ENCODE measurements at places on chromosomes 12 and 14.

- no peak for DNase-seq
Observed at GRCh38 chr14:64196814-64197411, 97.3 kb downstream of the ESR2 start.

GRCh38 chr12:3892631-3893030 lies 19.4 kb upstream of the PARP11 start:
- DNase-seq: no peak

DNA sequence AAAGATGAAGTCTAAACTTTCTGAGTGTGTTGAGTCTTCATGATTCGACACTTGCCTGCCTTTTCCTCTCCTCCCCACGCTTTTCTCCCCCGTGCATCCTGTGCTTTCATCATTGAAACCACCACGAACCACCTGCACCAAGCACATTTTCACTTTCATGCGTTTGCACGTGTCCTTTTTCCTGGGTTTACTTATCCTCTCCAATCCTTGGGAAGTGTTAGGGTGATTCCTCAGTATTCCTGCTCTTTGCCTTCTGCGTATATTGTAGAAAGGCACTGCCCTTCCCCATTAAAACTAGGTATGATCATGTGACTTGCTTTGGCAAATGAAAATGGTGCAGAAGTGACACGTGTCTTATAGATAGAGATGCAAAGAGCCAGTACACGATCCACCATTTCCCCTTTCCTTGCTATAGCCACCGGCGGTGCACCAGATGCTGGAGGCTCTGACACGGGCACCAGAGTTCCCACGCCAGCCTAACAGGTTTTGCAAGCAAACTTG lies 106.6 kb downstream of the BRMS1L start:
- DNase-seq: no peak

DNA sequence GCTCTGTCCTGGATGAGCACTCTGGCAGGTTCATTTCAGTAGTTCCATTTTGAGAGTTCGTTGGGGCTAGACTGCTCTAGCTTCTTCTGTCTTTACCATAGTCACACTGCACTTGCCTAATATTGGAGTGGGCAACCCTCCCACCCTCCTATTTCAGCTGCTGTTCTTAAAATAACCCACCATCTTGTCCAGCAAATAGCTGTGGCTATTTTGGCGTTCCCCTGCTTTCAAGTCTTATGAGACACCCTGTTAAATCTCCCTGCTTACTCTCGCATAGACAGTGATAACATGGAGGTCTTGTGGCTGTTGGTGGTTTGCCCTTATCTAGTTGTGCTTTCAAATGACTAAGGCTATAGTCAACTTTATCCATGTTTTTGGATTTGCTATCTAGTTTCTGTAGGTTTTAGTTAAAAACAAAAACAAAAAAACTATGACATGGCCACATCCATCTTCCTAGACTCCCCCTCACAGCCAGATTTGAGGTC lies 65.5 kb downstream of the LRP6 start:
- no peak for DNase-seq

- DNase-seq: no peak
Observed at GRCh38 chr14:93716746-93717667, 71.3 kb downstream of the PRIMA1 start.

Data from GM12892 (cell line).